ENCODE measurements at places on chromosomes 7 and 10. TPM values are rescaled to one million over a fixed set of nuclear protein-coding genes. Genes with fewer than 3 reads are reported as not detected.

Gene FKBP6
- total RNA-seq, result not detected

Gene FGFBP3
- 0.43 TPM for total RNA-seq

Gene ZSCAN25
- total RNA-seq, result 9.9 TPM

Gene GHRHR
- total RNA-seq, result not detected

Gene DOCK1
- 120 TPM for total RNA-seq

Gene GLRX3
- 52.6 TPM for total RNA-seq

Gene MALRD1
- not detected for total RNA-seq

Gene DIP2C
- 13.9 TPM for total RNA-seq

Gene CDNF
- total RNA-seq, result 1.0 TPM

Gene NEURL1
- total RNA-seq, result 0.09 TPM

Gene DPCD
- total RNA-seq, result 11.9 TPM

Gene CLIP2
- total RNA-seq, result 27.1 TPM

Gene NEUROG3
- total RNA-seq, result not detected

Gene SPDYE2B
- total RNA-seq, result not detected

Gene PIP
- total RNA-seq, result not detected

Gene CDHR3
- 1.5 TPM for total RNA-seq

Gene WASL
- 16.4 TPM for total RNA-seq

Gene PRKAR2B
- total RNA-seq, result 16.0 TPM

Gene ZNF12
- total RNA-seq, result 32.1 TPM

Gene ARMC3
- not detected for total RNA-seq

Gene STAMBPL1
- total RNA-seq, result 0.33 TPM

Gene SAP25
- total RNA-seq, result not detected

Gene C7orf33
- not detected for total RNA-seq

Gene ENTPD1
- total RNA-seq, result 4.4 TPM

Gene GIMAP7
- 139 TPM for total RNA-seq

Gene BBS9
- 15.2 TPM for total RNA-seq

Gene SFRP4
- under 0.01 TPM for total RNA-seq

Gene ABCC2
- 0.43 TPM for total RNA-seq

Gene IDI2
- not detected for total RNA-seq

Gene CALHM1
- not detected for total RNA-seq

Gene HOXA6
- 1.8 TPM for total RNA-seq

Gene TAS2R5
- 0.11 TPM for total RNA-seq

Gene PRRT4
- not detected for total RNA-seq

Gene NRP1
- total RNA-seq, result 15.7 TPM

Gene GPNMB
- total RNA-seq, result 0.09 TPM

Data from dermis lymphatic vessel endothelial cell (primary cell).